ENCODE measurements at places on chromosomes 11 and 22. TPM values are rescaled to one million over a fixed set of nuclear protein-coding genes. Genes with fewer than 3 reads are reported as not detected.

The MAJIN gene
- total RNA-seq, result not detected

The OR5L2 gene
- total RNA-seq, result not detected

The SHANK3 gene
- total RNA-seq, result 0.90 TPM

The GAL3ST3 gene
- not detected for total RNA-seq

The TMEM121B gene
- 0.09 TPM for total RNA-seq

The BATF2 gene
- 0.25 TPM for total RNA-seq

The TRIM66 gene
- total RNA-seq, result 4.1 TPM

The AMBRA1 gene
- total RNA-seq, result 46.9 TPM

The HORMAD2 gene
- total RNA-seq, result not detected

DNA sequence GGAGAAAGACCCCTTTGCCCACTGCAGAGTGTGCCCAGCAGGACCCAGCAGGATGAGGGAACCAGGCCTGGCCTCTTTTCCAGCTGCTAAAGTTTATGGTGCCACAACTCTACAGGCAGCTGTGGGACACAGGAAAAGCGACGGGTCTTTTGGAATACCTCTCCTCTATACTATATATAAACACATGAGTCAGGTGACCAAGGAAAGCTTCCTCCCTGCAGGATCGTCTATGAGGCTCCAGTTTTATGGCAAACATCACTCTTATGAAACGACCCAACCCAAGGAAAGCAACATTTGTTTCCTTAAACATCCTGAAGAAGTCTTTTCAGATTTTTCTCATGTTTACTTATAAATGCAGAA is 102.8 kb upstream of the AKIP1 start:
- DNase-seq, result no peak

- no peak for DNase-seq
These were observed 215.7 kb upstream of the FOLH1 start for GRCh38 chr11:49424136-49424535.

DNA sequence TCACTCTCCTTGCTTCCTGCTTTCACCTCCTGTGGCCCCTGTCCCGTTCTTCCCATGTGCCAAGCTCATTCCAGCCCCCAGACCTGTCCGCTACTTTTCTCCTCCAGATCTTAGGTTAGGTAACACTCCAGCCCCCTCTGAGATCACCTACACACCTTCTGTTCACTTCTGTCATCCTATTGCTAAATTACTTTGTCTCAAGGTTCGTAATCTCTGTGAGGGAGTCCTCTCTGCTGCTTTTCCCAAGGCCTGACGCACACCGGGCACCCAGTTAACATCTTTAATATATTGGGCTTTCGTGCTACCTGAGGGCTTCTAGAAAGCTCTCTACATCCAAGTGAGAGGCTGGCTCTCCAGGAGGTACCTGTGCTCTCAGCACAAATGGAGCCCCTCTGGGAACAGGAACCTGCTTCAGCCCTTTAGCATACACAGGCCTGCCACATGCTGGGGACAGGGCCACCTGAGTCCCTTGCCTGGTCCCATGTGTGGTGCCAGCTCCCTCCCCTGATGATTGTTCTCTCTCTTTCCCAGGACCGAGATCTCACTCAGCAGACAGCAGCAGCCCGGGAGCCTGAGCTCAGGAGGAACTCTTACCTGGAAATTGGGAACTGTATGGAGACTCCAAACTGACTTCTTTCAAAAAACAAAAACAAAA is 8.5 kb downstream of the C22orf31 start:
- no peak for DNase-seq

DNA sequence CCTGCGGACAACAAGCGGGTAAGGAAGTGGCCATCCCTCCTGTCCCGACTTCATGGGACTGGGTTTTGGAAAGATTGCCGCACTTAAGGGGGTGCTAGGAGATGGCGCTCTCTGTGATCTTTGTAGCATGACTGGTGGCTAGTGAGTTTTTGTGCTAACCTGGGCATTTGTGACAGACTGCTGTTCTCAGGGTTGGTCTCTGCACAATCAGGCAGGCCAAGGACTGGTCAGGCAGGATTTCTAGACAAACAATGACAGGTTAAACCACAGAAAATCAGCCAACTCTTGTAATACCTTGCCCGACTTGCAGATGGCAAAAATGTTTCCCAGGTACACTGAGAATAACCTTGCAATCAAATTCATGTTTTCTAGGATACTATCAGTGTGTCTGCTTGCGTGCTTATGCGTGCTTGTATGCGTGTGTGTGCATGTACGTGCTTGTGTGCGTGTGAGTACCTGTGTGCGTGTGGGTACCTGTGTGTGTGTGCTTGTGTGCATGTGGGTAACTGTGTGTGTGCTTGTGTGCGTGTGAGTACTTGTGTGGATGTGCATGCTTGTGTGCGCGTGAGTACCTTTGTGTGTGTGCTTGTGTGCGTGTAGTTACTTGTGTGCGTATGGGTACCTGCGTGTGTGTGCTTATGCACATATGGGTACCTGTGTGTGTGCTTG is 25.6 kb upstream of the SORL1-AS1 start:
- no peak for DNase-seq

GRCh38 chr22:46212195-46212594 is 37.9 kb downstream of the CDPF1 start:
- DNase-seq, result no peak

DNA sequence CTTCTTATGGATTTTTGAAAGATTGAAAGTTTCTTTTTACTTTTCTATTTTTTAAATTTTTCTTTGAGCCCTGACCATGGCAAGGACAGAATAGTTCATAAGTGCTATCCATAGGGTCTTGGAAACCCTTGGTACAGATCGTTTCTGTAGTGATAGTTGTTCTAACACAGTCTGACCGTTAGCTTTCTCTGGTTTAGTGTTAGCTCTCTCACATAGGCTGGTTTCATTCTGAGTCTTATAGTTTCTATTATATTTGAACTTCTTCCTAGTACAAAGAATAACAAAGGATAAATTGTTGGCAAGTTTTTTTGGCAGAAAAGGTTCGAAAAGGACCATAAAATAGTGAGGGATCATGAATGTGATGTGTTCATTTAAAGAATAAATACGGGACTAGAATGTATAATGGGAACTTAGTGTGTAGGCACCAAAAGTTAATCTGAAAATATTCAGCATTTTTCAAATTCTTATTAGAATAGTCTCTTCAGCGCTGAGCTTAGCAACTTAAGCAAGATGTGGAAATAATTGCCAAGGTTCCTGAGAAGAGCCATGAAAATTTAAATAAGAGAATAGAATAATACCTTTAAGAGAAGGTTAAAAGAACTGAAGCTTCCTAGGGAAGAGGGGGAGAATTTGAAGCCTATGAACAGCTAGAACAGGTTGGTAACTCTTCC is 24.1 kb downstream of the FDX1 start:
- peak; percentile 51 for DNase-seq

DNA sequence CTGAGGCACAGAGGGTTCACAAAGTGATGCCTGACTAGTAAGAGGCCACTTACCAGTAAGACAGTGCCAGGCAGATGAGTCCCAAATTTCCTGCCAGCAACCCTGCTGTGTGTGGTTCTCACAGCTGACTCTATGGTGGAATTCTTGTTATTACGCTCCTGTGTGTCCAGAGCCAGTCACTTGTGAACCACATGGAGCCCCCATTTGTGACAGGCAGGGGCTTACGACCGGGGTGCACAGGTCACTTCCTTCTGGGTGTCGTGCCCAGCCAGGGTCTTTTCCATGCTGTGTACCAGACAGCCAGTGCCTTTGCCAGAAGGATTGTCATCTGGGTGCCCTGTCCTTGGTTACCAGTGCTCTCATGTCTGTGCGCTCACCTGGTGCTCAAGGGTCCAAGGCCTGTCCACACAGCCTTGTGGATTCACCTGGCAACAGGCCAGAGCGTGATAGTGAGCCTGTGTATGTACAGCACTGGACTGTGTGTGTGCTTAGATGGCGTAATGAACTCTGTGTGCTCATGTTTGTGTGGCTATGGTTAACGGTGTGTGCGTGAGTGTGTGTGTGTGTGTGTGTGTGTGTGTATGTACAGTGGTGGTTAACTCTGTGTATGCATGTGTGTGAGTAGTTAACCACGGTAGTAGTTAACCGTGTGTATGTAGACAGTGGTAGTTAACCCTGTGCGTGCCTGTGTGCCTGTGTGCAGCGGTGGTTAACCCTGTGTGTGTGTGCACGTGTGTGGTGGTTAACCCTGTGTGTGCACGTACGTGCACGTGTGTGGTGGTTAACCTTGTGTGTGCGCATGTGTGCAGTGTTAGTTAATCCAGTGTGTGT is 18.6 kb downstream of the GRAMD4 start:
- DNase-seq, result peak; percentile 28

DNA sequence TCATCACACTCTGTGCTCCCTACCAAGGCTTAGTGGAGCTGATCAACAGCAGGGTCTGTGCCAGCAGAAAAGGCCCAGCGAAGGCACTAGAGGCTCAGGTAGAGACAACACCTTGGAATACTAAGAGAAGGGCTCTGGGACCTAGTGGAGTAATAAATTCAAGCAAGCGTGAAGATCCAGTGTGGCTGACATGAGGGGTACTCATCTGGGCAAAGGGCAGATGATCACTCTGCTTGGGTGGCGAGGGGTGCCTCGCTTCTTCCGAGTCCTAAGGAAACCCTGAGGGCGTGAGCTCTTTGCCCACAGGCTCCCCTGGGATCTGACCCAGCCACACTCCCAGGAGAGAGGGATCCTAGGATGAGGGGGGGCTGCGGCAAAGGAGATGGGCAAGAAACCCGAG is 3.5 kb upstream of the TPBGL start:
- no peak for DNase-seq

DNA sequence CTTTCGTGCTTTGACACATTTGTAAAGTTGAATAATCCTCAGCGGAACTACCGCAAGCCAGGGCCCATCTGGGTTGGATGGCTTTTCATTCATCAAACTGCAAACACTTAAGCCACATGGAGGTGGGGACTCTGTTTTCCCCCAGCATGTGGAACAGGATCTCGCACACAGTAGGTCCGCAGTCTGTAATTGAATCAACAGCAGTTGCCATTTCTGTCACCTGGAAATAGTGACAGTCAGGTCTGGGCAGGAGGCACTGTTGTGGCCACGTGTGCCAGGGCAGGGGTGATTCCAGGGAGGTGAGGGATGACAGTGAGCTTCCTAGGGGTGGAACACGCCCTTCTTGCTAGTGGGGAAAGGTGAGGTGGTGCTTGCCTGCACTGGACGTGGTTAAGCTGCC is 50.7 kb upstream of the ANO1 start:
- DNase-seq, result no peak

- DNase-seq, result no peak
These were observed 33.0 kb downstream of the GAS2 start for GRCh38 chr11:22699388-22699787.

DNA sequence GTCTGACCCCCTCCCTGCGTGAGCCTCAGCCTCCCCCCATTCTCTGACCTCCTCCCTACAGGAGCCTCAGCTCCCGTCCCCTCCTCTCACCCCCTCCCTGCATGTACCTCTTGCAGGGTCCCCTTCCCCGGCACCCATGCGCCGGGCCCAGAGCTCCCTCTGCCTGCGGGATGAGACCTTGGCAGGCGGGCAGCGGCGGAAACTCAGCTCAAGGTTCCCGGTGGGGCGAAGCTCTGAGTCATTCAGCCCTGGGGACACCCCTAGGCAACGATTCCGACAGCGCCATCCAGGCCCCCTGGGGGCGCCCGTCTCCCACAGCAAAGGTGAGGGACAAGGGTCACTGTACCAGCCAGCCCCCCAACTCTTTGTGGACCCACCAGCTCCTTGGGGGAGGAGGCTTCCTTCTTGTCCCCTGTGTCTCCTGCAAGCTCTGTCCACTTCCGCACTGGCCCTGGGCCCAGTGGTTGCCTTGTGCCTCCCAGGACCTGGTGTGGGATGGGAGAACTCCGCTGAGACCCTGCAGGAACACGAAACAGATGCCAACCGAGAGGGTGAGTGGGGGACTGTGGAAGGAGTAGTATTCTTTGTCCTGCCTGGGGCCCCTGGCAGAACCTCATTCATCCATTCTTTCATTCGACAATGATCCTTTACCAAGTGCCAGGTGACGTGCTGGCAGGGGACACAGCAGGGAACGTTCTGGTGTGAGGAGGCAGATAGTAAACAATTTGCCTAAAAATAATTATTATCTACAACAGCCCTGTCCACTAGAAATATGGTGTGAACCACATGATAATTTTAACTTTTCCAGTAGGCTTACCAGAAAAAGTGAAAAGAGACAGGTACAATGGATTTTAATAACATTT is 3.7 kb upstream of the RPS6KA4 start:
- DNase-seq, result peak; percentile 77

DNA sequence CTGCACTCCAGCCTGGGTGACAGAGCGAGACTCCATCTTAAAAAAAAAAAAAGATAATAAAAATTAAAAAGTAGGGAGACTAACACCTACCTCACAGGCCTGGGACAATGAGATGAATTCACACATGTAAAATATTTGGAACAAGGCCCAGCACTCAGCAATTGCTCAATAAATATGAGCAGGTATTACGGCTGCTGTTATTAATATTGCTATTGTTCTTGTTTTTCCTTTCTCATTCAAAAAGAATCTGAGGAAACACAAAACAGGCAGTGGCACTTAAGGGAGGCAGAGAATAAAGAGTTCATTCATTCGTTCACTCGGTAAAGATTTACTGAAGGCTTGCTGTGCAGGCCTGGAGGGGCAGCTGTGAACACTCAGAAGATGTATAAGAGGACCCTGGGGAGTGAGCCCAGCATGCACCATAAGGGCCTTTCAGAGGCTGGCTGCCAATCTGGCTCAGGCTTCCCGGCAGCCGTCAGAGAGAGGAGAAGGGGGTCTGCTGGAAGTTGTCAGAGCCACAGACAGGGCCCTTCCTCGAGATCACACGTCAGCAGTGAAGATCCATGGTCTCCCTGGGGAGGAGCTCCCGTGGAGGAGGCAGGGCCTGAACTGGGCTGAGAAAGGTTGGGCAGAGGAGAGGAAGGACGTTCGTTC is 51.6 kb upstream of the TCF20 start:
- DNase-seq, result no peak

DNA sequence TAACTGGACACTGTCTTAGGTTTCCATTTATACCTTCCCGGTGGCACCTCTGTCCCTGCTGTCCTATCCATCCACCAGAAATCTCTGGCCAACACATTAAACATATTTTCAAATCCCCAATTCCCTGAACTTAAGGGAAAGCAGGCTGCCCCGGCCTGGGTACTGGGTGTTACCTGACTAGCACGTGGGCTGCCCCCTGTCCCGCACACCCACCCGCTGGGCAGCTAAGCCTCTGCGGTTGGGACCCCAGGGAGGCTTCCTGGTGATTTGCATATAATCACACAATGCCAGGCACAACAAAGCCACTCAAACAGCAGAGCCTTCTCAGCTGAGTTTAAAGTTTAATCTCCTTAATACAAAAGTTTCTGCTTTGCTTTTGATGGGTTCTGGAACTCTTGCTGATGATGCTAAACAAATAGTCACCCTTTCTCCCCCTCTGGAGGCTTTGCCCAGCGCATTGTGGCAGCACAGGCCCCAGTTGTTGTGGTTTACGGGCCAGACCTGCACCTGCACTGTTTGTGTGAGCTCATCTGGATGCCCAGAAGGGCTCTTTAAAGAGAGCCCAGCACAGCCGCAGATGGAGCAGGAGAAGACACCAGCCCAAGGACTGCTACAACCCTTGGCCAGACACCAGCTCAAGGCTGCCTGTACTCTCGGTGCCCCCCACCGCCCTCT is 59.9 kb upstream of the POU2AF1 start:
- no peak for DNase-seq

- DNase-seq, result no peak
These were observed 40.5 kb upstream of the RIC3 start for GRCh38 chr11:8209208-8209807.
